Aorta (tissue), 5 donors: ENCODE measurements at places on chromosomes 1 and 21. TPM values are rescaled to one million over a fixed set of nuclear protein-coding genes. Genes with fewer than 3 reads are reported as not detected.
A peak's percentile ranks its signal among the peaks of the same experiment; 100 is the strongest.

Gene LCE2C
- not detected for total RNA-seq

Gene IL22RA1
- total RNA-seq = 0.23 TPM

Gene S100A2
- 1.8 TPM for total RNA-seq

Gene TSPEAR
- total RNA-seq = not detected

Gene USH2A
- not detected for total RNA-seq

Gene CHIT1
- total RNA-seq = 2.2 TPM

Gene TAS1R1
- not detected for total RNA-seq

Gene SERPINC1
- total RNA-seq = not detected

Gene ZNF683
- total RNA-seq = 0.24 TPM

DNA sequence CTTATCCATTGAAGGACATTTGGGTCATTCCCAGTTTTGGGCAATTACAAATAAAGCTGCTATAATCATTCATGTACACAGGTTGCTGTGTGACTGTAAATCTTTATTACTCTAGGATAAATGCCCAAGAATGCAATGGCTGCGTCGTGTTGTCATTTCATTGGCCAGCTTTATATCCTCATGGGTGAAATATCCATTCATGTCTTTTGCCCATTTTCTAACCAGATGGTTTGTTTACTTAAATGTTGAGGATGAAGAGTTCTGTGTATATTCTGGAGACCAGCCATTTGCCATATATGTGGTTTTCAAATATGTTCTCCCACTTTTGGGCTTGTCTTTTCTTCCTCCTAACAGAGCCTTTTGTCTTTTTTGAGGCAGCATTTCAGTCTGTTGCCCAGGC is 25.3 kb downstream of the TRIM11 start:
- H3K4me1 ChIP-seq = no peaks in the 10 kb centered on the region
- no peak for DNase-seq
- H3K27ac ChIP-seq = no peak overlapping the region

GRCh38 chr1:104768466-104768865 is 1018.8 kb downstream of the AMY1C start:
- H3K27ac ChIP-seq = no peak overlapping the region
- no peak for DNase-seq
- H3K4me3 ChIP-seq = no peak overlapping the region
- no peaks in the 10 kb centered on the region for H3K27me3 ChIP-seq
- no peaks in the 10 kb centered on the region for H3K36me3 ChIP-seq

DNA sequence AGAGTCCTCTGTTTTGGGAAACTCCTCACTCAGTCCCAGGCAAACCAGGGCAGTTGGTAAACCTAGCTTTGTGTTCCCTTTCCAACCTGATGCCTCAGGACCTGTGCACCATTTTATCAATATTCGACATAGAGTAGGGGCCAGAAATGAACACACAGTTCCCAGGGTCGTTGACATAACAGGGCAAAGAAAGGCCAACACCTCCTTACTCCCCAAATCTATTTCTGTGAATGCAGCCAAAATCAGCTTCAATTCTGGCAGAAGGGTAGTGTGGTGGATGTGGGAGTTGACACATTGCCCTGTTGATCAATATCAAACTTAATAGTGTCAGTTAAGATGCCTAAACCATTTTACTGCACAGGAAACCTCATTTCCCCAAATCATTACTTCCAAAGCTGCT is 104.6 kb upstream of the SPATA6 start:
- no peak overlapping the region for H3K4me3 ChIP-seq
- no peaks in the 10 kb centered on the region for H3K36me3 ChIP-seq
- DNase-seq = no peak
- H3K27ac ChIP-seq = no peak overlapping the region

DNA sequence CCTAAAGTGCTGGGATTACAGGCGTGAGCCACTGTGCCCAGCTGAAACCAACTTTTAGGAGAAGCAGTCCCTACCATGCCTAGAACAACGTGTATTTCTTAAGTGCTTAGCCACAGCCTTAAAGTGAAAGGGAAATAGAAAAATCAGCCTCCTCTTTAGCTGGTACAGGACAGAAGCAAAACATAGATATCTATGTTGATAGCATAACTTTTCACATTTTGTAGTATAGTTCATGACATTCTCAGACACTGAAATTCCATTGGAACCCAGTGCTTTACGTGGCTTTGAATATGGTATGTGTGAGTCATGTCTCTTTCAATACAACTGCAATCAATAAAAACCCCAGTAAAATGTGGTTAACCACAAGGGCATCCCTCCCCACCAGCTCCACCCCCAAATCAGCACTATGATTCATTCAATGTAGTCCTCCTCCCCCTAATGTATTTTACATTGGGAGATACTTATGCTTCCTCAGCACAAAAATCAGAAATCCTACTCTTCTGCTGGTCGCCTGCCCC is 32.1 kb downstream of the TGFB2 start:
- no peak overlapping the region for H3K4me3 ChIP-seq
- no peak overlapping the region for H3K27ac ChIP-seq
- no peaks in the 10 kb centered on the region for H3K27me3 ChIP-seq
- H3K36me3 ChIP-seq = no peaks in the 10 kb centered on the region
- DNase-seq = no peak
- H3K4me1 ChIP-seq = peaks cover 2% of the 10 kb centered on the region

- no peak overlapping the region for H3K4me3 ChIP-seq
- H3K27ac ChIP-seq = no peak overlapping the region
- H3K36me3 ChIP-seq = no peaks in the 10 kb centered on the region
- no peaks in the 10 kb centered on the region for H3K27me3 ChIP-seq
- no peak for DNase-seq
These were observed 648.5 kb upstream of the PTBP2 start for GRCh38 chr1:96073100-96073499.

- DNase-seq = peak; percentile 80
- no peaks in the 10 kb centered on the region for H3K27me3 ChIP-seq
- H3K27ac ChIP-seq = peak overlapping the region; percentile 5
These were observed 16.6 kb downstream of the SAMD11 start for GRCh38 chr1:940107-941014.

GRCh38 chr1:2239384-2239985 is 11.4 kb downstream of the SKI start:
- no peak overlapping the region for H3K4me3 ChIP-seq
- H3K36me3 ChIP-seq = no peaks in the 10 kb centered on the region
- H3K27me3 ChIP-seq = no peaks in the 10 kb centered on the region
- no peaks in the 10 kb centered on the region for H3K4me1 ChIP-seq
- no peak for DNase-seq

DNA sequence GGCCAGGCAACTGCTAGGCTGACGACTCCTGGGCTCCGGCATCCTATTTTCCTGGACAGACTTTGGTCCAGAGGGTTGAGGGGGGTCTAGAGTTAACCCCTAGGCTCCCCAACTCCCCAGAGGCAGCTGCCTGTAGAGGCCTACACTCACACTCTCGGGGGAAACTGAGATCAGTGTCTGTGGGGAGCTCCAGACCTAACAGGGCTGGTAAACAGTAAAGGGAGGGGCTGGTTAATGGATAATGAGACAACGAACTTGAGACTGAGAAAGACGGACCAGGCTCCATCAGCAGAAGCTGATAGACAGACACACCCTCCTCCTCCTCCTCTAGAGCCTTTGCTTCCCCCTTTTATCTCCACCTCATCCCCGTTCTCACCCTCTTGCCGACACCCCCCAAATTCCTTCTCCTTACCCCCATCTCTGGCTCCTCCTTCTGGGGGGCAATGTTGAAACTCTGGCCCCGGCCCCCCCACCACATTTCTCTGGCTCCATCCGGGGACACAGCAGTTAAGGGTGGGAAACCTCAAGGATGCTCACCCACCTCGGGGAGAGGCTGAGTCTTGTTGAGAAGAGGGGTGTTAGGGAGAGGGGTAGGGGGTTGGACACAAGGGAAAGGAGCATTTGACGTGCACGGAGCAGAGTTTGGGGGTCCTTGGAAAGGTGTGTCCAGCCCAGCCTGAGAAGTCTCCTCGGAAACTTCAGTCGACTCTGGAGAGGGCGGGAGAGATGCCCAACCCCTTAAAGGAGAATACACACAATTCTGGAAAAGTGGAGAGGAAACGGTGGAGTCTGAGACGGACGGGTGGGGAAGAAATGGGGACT is at the start of gene MTMR11:
TSS of gene MTMR11 (minus strand) at position 710 of the 822 bp plus-strand sequence. CDS start at position 478, 232 bp downstream.
- no peaks in the 10 kb centered on the region for H3K36me3 ChIP-seq
- peaks cover 7% of the 10 kb centered on the region for H3K4me1 ChIP-seq
- H3K4me3 ChIP-seq = peak within 1 kb of the TSS; percentile 83

- H3K4me1 ChIP-seq = no peaks in the 10 kb centered on the region
- no peaks in the 10 kb centered on the region for H3K36me3 ChIP-seq
- H3K4me3 ChIP-seq = no peak overlapping the region
- no peak overlapping the region for H3K27ac ChIP-seq
- no peak for DNase-seq
These were observed 55.1 kb downstream of the RBM11 start for GRCh38 chr21:14271053-14271452.

DNA sequence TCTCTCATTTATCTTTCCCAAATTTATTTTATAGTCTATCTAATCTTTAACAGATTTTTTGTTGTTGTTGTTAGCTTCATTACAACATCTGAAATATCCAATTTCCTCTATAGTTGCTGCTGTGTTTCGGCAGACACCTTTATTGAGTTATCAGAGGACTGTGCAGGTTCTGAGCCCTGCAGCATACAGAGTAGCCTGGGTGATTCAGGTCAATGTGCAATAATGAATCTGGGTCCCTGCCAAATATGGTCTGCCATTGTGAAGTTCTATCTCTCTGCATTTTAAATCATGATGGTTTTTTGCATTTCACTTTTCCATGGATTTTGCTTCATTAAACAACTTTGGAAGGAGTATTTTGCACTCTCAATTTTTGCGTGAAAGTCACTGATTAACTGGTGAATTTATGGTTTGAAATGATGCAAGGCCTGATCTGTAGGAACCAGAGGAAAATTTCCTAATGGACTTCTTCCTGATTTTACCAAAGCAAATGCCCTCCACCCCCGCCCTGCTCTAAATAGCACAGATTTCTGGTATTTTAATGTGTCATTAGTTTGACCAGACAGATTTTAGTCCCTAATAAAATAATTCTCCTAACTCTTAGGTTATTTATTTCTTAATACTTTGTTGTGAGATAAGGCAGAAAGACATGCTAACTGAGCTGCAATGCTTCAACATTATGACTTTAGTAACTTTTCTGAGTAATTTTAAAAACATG is 402.3 kb downstream of the PTBP2 start:
- no peaks in the 10 kb centered on the region for H3K4me1 ChIP-seq
- DNase-seq = no peak
- no peak overlapping the region for H3K4me3 ChIP-seq
- no peaks in the 10 kb centered on the region for H3K36me3 ChIP-seq

- H3K4me1 ChIP-seq = no peaks in the 10 kb centered on the region
- no peak for DNase-seq
- no peak overlapping the region for H3K27ac ChIP-seq
- H3K27me3 ChIP-seq = no peaks in the 10 kb centered on the region
- no peaks in the 10 kb centered on the region for H3K36me3 ChIP-seq
These were observed 27.9 kb downstream of the ZBED6 start for GRCh38 chr1:203823306-203823705.

DNA sequence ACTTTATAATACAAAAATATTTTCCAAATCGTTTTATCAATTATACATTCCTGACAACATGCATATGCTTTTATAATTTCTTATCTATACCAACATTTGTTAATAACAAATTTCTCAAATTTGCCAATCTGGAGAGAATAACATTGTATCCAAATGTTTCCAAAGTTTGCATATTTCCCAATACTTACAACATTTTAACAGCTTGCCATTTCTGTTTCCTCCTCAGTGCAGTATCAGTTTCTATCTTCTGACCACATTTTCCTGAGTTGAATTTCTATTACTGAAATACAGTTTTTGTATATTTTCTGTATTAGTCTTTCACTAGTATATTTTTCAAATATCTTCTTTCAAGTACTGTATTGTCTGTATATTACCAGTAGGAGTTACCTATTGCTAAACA is 1594.3 kb downstream of the PLA2G4A start:
- no peaks in the 10 kb centered on the region for H3K27me3 ChIP-seq
- H3K36me3 ChIP-seq = no peaks in the 10 kb centered on the region
- no peak overlapping the region for H3K27ac ChIP-seq
- H3K4me1 ChIP-seq = no peaks in the 10 kb centered on the region

DNA sequence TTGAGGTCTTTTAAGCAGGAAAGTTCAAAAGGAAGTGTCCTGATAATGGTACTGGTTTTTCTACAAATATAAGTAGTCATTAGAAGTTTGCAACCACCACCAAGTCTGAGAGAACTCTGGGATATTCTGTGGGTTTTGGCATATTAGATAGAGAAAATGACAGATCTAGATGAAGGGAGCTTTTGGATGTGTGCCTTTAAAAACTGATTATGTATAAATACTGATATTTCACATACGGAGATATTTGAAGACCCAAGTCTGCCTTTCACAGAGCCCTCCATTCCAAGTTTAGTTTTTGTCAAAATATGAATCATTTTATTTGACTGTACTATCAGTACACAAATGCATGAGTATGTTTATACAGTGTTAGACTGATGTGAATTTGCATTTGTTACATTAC is 48.6 kb downstream of the DPH5 start:
- H3K27ac ChIP-seq = no peak overlapping the region
- no peaks in the 10 kb centered on the region for H3K4me1 ChIP-seq
- no peaks in the 10 kb centered on the region for H3K27me3 ChIP-seq
- H3K4me3 ChIP-seq = no peak overlapping the region

- H3K27ac ChIP-seq = no peak overlapping the region
- no peaks in the 10 kb centered on the region for H3K36me3 ChIP-seq
- H3K4me3 ChIP-seq = no peak overlapping the region
These were observed 108.0 kb downstream of the ENAH start for GRCh38 chr1:225544924-225545323.

- H3K4me3 ChIP-seq = no peak overlapping the region
- peak overlapping the region; percentile 83 for H3K27ac ChIP-seq
- peaks cover 9% of the 10 kb centered on the region for H3K4me1 ChIP-seq
- DNase-seq = no peak
These were observed 68.3 kb upstream of the NFIA start for GRCh38 chr1:61013946-61014667.

DNA sequence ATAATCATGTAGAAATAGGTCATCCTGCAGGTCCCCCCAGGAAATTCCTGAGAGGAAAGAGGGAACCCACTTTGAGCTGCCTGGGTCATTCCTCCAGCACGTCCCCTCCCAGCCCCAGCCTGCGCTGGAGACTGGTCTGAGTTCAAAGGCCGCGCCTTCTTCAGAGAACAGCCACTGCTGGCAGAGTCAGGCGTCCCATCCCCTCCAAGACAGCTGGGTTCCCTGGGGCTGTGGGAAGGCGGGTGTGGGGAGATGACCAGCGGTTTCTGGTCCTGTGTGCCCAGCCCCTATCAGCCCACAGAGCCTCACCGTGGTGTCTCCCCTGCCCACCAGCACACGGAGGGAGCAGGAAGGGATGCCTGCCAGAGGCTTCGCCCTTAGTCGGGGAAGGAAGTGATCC is 18.0 kb upstream of the TRAPPC10 start:
- H3K27me3 ChIP-seq = no peaks in the 10 kb centered on the region
- no peaks in the 10 kb centered on the region for H3K36me3 ChIP-seq
- H3K4me3 ChIP-seq = no peak overlapping the region
- H3K4me1 ChIP-seq = no peaks in the 10 kb centered on the region
- H3K27ac ChIP-seq = no peak overlapping the region
